GDM1 (cell line): ENCODE measurements at places on chromosomes 5 and 9.

GRCh38 chr9:125497478-125497877, 209.5 kb downstream of the MAPKAP1 start:
- no peak for DNase-seq

GRCh38 chr5:37029436-37029835, 152.9 kb downstream of the NIPBL start:
- no peak for DNase-seq

- no peak for DNase-seq
Measured at GRCh38 chr5:133985540-133986180, 17.2 kb upstream of the C5orf15 start.

- no peak for DNase-seq
Measured at GRCh38 chr9:14159440-14160216, 154.3 kb downstream of the NFIB start.
